ENCODE measurements at places on chromosomes 7 and 10.

GRCh38 chr7:78473021-78473420, 674.4 kb downstream of the PHTF2 start:
- no peak for DNase-seq

GRCh38 chr10:62728479-62728878, 76.0 kb upstream of the ADO start:
- no peak for DNase-seq

DNA sequence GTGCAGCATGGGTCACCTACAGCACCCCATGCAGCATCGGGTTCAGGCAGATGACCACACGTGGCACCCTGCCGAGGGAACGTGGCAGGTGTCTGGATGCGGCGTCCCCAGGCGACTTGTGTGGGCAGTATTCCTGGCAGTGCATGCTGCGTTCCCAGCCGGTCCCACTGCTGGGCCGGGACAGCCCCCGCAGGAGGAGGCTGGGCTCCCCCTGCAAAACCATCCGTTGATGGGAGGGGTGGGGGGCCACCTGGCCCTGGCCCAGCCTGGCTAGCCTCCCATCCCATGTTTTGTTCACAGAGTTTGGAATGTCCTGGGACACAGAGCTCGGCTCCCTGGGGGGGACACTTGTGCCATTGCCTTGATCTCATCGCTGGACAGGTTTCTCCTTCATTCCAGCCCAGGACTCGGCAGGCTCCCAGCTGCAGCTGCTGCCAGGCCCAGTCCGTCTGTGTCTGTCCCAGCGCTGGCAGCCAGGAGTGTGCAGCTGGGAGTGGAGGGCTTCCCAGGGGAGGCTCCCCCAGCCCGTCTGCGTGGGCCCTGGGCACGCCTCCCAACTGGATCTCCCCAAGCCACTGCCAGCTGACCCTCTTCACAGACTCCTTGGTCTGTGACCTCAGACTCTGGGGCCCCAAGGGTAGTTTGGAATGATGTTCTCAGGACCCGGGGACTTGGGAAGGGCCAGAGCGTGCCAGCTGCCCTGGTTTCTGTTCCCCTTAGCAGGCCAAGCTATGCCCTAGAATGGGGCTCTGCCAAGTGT, 32.6 kb downstream of the TMEM270 start:
- no peak for DNase-seq

DNA sequence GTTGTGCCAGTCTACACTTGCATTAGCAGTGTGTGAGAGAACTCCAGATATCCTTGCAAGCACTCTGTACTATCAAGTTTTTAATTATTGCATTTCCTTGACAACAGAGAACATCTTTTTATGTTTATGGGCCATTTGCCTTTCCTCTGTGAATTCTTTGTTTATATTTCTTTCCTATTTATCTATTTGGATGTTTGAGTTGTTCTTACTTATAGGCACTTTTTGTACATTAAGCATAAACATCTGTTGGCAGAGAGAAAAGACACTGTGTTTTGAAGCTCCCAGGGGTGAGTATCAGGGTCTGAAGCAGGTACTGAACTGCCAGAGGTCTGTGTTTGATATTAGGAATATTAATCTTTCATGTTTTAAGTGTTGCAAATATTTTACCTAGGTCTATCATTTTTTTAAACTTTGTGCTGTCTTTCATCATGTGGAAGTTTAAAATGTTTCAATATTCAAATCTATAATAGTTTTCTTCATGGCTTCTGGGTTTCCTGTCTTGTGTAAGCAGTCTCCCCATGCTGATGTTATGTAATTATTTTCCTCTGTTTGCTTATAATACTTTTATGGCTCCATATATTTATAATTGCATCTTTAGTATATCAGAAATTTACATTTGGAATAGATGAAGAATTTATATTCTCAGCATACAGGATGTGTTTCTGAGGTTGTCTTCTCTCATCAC, 17.7 kb upstream of the PDCD4 start:
- DNase-seq: no peak

GRCh38 chr7:80665526-80665925, 27.1 kb downstream of the CD36 start:
- DNase-seq: no peak

GRCh38 chr7:106139265-106140251, 27.4 kb upstream of the SYPL1 start:
- DNase-seq: no peak

- no peak for DNase-seq
These were observed 27.1 kb downstream of the PARP12 start for GRCh38 chr7:140035400-140036223.

DNA sequence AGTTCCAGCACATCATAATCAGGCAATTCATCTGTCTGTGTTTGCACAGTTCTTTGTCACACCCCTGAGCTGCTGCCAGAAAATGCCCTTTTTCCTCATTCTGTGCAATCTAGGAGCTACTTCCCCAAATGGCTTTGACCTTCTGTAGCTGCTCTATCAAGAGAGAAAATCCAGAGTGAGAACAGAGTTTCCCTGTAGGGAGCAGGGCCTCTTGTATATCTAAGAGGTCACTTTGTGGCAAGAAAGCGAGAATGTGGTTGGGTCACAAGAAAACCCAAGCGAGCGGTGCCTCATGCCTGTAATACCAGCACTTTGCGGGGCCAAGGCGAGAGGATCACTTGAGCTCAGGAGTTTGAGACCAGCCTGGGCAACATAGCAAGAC, 24.3 kb downstream of the SLC29A3 start:
- DNase-seq: peak; percentile 75

- DNase-seq: no peak
These were observed 24.7 kb downstream of the ANTXRL start for GRCh38 chr10:46311501-46311951.

- peak; percentile 45 for DNase-seq
These were observed 11.8 kb upstream of the TIAL1 start for GRCh38 chr10:119608316-119609155.

DNA sequence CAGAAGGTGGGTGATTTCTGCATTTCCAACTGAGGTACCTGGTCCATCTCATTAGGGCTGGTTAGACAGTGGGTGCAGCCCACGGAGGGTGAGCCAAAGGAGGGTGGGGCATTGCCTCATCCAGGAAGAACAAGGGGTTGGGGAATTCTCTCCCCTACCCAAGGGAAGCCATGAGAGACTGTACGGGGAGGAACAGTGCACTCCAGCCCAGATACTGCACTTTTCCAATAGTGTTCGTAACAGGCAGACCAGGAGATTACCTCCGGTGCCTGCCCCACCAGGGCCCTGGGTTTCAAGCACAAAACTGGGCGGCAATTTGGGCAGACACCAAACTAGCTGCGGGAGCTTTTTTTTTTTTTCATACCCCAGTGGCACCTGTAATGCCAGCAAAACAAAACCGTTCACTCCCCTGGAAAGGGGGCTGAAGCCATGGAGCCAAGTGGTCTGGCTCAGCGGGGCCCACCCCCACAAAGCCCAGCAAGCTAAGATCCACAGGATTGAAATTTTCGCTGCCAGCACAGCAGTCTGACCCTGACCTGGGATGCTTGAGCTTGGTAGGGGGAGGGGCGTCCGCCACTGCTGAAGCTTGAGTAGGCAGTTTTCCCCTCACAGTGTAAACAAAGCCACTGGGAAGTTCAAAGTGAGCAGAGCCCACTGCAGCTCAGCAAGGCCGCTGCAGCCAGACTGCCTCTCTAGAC, 31.2 kb downstream of the ARMC10 start:
- DNase-seq: no peak

GRCh38 chr10:69807122-69807521, 5.4 kb downstream of the COL13A1 start:
- DNase-seq: no peak

GRCh38 chr10:4189281-4189680, 404.3 kb upstream of the KLF6 start:
- DNase-seq: no peak

- no peak for DNase-seq
These were observed 17.0 kb upstream of the SFRP5 start for GRCh38 chr10:97788552-97789442.

DNA sequence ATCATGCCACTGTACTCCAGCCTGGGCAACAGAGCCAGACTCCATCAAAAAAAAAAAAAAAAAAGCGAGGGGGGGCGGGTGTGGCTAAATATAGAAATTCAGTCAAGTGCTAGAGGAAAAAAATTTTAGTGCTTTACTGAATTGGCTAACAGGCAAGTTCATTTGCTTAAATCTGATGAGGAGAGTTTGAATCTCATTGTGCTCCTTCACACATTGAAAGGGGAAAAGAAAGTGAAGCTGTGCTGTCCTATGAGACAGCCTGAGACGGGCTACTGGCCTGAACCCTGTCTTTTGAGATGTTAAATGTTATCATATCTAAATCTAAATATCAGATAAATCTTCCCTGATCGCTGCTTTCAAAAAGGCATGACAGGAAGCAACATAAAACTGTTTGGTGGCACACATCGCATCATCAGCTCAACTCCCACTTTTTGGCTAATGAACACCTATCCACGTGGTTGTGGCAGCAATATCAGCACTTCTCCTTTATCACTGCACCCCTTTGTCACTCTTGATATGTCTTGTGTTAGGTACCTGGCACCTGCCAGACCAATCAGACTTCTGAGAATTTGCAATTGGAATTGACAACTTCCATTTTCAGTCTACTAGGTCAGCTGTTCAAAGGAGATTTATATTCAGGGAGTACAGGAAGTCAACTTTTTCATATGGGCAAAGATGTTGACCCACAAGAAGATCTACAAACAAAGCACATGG, 14.0 kb upstream of the IFIT1B start:
- DNase-seq: no peak

GRCh38 chr7:38881947-38882684, 26.9 kb downstream of the VPS41 start:
- DNase-seq: no peak

DNA sequence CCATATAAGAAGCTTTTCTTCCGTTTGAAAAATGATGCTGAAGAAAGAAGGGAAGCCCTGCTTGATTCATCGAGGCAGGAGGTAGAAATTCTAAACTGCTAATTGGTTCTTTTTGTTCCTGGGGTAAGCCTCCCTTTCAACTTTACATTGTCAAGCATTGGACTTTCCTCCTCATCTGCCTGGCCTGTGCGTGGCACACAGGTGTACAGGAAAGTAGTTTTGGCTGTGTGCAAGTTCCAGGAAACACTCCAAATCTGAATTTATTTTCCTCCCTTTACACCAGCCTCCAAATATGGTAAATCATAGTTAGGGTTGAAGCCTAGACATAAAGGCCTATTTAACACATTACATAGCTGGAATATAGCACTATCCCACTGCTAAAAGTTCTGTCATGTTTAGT, 18.2 kb upstream of the RELN start:
- no peak for DNase-seq

GRCh38 chr7:43044511-43044910, 67.9 kb upstream of the HECW1 start:
- DNase-seq: no peak
